ENCODE measurements at places on chromosomes 5 and 9.

DNA sequence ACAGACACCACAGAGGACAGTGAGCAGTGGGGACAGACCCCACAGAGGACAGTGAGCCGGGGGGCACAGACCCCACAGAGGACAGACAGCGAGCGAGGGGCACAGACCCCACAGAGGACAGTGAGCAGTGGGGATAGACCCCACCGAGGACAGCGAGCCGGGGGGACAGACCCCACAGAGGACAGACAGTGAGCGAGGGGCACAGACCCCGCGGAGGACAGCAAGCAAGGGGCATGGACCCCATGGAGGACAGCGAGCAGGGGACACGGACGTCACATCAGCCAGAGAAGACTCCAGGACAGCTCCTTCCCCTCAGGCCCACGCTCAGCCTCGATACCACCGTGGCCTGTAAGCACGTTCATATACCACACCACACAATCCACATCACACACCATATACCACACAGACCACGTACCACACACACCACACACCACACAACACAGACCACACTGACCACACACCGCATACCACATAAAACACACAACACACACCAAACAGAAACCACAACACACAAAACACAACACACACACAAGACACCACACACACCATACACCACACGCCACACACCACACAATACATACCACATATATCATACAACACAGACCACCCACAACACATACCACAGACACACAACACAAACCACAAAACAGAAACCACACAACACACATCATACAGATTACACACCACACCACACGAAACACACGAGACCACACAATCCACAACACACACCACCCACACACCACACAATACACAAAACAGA, 5.2 kb upstream of the ZDHHC11 start:
- DNase-seq: no peak

GRCh38 chr9:129617167-129617566, 3.7 kb downstream of the C9orf50 start:
- peak; percentile 72 for DNase-seq

DNA sequence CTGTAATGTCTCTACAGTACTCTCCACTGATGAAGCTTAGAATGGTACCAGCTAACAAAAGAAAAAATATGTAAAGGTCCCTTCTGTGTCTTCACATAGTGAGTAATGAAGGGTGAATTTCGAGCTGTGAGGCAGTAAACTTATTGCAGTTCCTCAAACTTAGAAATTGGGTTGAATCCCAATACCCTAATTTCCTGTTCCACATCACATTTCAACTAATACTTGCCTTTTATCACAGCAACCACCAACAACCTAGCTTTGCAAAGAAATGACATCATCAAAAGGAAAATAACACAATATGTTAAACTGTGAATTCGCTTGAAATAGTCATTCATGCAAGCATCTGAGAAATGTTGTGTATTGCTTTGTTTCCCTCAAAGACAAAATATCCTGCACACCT, 9.4 kb upstream of the TNFAIP8 start:
- DNase-seq: no peak

GRCh38 chr5:82636591-82636990, 358.4 kb upstream of the RPS23 start:
- no peak for DNase-seq

DNA sequence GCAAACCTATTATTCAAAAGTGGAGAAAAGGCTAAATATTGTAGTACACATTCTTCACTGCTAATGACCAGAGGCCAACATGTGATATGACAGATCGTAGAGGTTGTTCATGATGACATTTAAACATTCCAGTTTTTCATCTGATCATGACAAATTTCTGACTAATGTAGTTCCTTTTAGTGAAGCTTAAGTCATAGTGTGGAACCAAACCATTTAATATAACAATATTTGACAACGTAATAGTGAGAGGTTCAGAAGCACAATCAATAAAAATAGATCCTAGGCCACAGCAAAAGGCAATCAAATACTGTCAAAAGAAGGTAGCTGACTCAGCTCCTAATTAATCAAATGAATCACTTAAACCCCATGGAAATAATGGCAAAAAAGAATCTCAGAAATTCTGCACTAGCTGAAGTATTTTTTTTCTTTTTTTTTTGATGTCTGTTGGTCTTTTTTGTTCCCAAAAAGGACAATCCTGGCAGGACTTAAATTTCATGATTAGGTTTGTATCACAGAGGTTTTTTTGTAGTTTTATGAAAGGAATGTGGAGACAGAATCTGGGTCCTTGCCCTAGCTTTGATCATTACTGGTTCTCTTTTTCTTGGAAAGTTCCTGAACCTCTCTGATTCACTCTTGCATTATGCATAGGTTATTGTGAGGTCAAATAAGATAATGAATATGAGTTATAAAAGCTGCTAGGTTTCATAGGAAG, 795.0 kb downstream of the DTWD2 start:
- no peak for DNase-seq

DNA sequence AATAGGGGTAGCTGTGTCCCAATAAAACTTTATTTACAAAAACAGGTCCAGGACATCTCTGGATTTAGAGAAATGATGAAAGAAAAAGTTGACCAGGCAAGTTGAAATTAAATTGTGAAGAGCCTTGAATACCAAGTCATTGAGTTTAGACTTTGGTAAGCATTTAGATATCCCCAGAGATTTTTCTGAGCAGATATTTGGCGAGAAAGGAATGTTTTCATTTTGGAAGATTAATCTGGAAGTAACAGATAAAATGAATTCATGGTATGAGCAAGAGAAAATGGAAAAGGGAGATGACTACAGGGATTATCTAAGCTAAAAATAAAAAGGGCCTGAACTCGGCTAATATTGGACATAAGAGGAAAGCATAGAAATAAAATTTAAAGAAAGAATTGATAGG, 157.6 kb downstream of the ACTL7B start:
- no peak for DNase-seq

GRCh38 chr5:27491746-27492439, 453.5 kb upstream of the CDH9 start:
- no peak for DNase-seq

GRCh38 chr5:61777292-61777691, 445.2 kb downstream of the ZSWIM6 start:
- DNase-seq: no peak

DNA sequence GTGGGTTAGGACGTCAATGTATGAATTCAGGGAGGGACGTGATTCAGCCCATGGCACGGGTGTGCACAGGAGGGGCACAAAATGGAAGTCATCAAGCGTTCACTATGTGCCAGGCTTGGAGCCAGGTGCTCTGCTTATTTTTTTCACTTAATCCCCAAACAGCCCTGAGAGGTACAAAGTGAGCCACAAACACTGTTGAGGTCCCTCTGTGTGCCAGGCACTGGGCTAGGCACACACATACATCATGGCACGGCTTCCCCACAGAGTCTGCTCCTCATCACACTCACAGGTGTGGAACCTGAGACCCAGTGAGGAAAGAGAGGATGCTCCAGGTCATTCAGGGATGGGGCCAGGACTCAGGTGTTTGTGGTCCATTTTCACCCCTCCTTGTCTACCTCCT, 68.1 kb downstream of the GALNT12 start:
- DNase-seq: no peak

GRCh38 chr5:38527475-38527874, 29.0 kb downstream of the LIFR start:
- DNase-seq: no peak

DNA sequence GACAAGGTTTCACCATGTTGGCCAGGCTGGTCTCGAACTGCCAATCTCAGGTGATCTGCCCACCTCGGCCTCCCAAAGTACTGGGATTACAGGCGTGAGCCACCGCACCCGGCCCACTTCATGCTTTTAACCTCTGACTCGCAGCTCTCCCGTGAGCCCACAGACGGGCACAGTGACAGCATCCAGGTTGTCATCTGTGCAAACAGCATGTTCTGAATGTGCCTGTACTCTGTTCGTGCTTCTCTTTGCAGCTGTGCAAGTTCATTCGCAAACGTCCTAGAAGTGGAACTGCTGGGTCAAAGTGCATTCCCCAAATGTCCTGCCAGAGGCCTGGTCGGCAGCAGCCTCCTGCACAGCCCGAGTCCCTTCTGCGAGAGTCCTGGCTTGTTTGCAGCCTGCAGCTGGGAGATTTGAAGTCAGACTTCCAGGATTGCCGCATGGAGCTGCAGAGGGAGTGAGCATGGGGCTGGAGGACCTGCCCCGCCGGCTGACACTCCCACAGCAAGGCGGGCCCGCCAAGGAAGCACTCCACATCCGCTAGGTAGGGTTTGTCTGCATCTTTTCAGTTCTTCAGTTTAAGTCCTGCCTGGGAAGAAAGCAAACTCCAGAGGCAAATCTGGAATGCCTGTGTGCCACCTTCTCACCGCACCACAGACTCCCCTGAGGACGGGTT, 3.4 kb downstream of the BRD3OS start:
- DNase-seq: peak; percentile 10

- DNase-seq: no peak
Observed at GRCh38 chr5:123282444-123282843, 140.8 kb downstream of the CEP120 start.

DNA sequence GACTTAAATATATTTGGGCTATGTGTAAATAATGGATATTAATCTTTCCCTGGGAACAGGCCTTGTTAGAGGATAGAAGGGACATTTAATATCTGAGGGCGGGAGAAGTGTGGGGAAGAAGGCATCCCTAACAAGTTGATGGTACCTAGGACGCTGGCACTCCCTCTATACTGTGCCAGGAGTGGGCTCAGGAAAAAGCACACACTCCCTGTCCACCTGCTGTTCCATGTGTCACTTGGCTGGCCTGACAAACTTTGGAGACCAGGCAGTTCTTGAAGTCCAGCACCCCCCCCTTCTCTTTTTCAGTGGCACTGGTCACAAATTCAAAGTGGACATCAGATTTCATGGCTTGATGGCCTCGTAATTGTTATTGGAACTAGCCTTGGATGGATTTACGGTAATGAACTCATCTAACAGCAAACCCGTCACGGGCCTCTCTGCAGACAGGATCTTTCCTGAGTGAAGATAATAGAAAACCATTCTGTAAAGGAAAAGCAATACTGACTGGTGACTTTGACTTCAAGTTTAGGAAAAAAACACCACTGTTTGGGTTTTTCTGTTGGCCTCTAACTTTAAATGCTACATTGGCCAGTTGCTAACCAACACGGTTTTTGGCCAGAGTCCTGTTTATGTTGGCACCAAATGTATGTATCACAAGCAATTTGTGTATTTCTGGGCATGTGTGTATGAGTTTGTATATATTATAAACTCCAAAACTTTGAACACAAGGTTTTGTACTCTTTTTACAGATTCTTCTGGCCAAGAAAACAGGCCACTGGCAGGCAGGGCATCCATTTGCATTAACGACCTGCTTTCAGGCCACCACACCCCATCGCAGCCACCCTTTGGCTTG, 552.6 kb downstream of the CCDC171 start:
- no peak for DNase-seq

GRCh38 chr9:13586587-13587374, 307.3 kb upstream of the MPDZ start:
- no peak for DNase-seq

GRCh38 chr5:176469296-176469695, 21.1 kb downstream of the FAF2 start:
- no peak for DNase-seq

- DNase-seq: no peak
Observed at GRCh38 chr9:79384501-79384900, 187.3 kb upstream of the TLE4 start.

DNA sequence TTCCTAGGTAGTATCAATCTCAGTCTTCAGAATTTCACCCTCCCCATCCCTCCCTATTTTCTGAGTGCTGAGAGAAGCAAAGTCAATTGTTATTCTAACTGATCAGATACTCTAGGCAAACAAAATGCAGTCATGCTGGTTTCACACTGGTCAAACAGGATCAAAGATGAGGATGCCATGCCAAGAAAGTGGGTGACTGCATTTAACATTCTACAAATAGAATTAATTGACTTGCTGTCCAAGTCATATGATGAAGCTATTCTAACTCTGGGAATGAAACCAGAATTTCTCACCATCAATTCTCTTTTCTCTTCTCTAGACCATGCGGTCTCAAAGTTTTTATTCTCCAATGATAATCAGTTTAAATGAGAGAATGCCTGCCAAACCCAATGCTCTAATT, 112.5 kb downstream of the CTNND2 start:
- DNase-seq: no peak

DNA sequence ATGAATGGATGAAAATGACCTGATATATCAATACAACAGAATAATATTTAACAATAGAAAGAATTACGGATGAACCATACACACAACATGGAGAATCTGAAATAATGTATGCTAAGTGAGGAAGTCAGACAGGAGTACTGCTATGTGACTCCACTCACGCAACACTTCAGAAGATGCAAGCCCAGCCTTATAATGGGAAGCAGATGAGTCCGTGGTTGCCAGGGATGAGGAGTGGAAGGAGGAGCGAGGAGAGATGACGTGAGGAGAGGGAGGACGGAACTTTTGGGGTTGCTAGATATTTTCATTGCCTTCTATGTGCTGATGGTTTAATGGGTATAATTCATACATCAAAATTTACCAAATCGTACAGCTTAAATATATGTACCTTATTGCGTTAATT, 55.4 kb upstream of the ERCC6L2 start:
- no peak for DNase-seq

DNA sequence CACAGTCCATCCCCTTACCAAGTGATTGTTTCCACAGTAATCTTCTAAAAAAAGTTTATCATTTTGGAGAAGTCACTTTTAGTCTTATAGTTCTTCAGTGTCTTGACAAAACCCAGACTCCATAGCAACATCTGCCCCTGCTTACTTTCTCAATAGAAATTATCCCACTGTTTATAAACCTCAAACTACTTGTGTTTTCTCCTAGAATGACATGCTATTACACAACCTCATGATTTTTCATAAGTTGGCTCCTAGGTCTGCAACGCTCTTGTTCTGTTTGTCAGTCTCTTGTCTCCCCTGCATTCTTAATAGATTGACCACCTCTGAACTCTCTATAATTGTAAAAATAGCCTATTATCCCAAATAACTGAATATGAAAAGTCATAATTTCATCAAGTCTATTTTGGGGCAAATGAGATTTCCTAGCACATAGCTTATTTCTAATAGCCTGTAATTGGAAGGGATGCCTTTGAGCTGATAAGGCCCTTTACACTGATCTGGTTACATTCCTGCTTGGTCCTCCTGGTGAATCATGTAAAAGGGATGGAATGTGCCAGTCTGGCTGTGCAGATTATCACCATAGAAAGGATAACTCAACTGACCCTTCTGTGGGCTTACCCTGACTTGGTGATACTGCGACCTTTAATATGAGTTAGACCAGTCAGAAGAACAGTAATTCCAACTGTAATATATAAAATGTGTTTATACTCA, 69.6 kb downstream of the CHSY3 start:
- DNase-seq: no peak

GRCh38 chr5:55621229-55621628, 86.5 kb upstream of the PLPP1 start:
- DNase-seq: no peak

DNA sequence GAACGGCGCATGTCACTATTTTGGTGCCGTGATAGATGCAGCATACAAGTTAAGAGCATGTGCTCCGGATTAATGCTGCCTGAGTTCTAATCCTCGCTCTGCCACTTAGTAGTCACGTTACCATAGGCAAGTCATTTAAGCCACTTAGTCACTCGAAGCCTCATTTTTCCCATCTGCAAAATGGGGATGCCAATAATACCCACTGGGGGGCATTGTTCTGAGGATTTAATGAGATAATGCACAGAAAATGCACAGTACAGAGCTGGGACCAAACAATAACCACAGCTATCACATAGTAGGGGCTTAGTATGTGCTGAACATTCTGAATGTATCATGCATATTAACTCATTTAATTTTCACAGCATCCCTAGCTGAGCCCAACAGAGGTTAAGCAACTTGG, 9.1 kb downstream of the NIPAL4 start:
- no peak for DNase-seq

Data from D341Med (cell line).